Right renal cortex interstitium (tissue), 3 donors: ENCODE measurements at places on chromosomes 7 and 10. TPM values are rescaled to one million over a fixed set of nuclear protein-coding genes. Genes with fewer than 3 reads are reported as not detected.

Gene KLLN
- 1.8 TPM for polyA plus RNA-seq

Gene SSBP1
- 146 TPM for polyA plus RNA-seq

Gene OR13A1
- polyA plus RNA-seq = not detected

Gene EPHB6
- polyA plus RNA-seq = 21.0 TPM

Gene NPSR1
- polyA plus RNA-seq = not detected

Gene NKX2-3
- not detected for polyA plus RNA-seq

Gene GNAT3
- polyA plus RNA-seq = not detected

Gene C10orf62
- polyA plus RNA-seq = 0.28 TPM

Gene TAS2R41
- not detected for polyA plus RNA-seq

Gene NUDT13
- 5.7 TPM for polyA plus RNA-seq

DNA sequence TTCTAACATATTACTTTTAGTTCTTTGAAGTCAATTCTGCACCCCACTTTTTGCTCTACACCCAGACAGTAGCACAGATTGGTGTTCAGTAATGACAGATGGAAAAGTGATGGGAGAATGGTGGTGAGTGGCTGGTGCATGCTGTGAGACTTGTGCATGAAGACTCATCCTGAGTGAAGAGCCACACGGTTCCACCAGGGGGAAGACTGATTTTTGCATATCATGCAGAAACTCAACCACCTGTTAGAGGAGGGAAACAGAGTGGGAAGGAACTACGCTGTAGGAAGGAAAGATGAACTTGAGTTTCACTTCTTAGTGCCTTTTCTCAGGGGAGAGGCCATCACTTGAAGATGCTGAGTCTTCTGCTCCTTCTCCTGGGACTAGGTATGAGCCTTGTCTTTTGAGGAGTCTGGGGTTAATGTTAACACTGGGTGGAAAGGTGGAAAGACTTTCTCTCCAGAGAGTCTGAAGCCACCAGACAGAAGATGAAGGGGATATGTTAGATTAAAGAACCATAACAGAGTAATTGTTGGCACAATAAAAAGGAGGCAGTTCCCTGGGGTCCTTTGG is 9.3 kb upstream of the PRSS1 start:
- DNase-seq = no peak

DNA sequence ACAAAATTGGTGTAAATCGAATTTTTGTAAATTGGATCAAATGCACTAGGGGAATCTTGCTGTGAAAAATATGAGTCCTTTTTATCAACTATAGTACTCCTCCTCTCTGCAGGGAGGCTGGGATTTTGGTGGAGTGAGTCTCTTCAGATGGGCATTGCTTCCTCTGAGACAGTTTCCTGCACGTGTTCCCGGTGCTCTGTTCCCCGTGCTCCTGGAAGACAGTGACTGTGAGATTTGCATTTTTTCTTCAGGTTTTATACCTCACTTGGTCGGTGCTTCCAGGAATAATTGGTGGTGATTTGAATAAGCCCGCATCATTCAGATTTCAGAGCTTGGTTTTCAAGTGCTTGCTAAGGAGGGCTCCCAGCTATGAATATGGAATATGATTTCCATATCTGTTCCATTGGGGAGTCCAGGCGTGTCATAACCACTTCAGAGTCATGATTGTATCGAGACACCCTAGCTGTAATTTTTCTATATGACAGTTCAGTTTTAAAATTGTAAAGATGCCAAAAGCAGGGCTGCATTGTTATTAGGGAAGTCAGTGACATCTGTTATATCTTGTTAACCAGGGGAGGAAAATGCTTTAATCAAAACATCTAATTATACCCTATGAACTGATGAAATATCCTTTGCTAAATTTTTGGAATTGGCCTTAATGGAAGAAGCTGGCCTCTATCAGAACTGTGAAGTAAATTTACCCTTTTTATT is 12.3 kb downstream of the AUTS2 start:
- DNase-seq = no peak

GRCh38 chr7:16743236-16743635 is 10.3 kb upstream of the TSPAN13 start:
- no peak for DNase-seq

- DNase-seq = no peak
Measured at GRCh38 chr10:73940634-73941221, 29.8 kb downstream of the PLAU start.

DNA sequence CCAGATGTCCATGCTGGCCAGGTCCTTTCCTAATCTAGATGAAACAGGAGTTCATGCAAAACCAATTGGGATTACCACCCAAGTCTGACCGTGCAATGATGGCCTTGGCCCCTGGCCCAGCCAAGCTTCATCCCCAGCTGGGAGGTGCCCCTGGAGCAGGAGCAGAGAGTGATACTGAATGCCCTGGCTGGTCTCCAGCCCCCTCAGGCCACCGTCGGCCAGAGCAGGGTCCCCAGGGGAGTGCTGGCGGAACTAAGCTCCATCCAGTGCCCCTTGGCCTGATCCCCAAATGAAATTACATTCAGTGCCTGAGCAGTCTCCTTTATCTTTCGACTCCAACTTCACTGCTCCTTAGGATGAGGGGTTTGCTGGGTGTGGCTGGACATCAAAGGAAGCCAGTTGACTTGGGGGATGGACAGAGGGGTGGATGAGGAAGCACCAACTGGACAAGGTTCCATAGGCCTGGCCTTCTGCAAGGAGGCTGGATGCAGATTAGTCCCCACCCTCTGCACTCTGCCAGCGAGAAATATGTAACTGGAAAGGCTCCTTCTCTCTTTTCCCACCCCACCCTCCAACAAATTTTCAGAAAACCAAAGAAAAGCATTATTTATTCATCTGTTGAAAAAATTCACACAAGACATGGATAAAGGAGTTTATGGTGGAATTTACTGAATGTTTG is 275.5 kb downstream of the PLXNA4 start:
- no peak for DNase-seq
